NCI-H2029 treated with DMSO at 0.1 percent for 48 hours (cell line): ENCODE measurements at places on chromosomes 1 and 21.

GRCh38 chr1:8497210-8497819 is 179.4 kb downstream of the SLC45A1 start:
- DNase-seq = no peak

DNA sequence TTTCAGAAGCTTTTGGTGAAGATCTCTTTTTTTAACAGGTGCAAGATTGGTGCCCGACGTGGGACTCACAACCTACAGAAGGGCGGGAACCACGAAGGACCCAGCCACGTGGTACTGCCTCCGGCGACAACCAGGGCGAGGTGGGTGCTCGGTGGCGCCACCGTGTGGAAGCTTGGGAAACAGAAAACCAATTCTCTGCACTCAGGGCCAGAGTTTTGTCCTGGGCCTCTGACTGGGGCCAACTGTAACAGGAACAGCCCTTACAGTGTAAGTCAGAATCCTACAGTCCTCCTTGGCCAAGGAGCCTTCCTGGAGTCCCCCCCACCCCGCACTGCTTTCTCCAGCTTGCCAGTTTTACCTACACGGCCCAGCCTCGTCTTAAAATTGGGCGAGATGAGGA is 11.6 kb upstream of the S100A7A start:
- no peak for DNase-seq

DNA sequence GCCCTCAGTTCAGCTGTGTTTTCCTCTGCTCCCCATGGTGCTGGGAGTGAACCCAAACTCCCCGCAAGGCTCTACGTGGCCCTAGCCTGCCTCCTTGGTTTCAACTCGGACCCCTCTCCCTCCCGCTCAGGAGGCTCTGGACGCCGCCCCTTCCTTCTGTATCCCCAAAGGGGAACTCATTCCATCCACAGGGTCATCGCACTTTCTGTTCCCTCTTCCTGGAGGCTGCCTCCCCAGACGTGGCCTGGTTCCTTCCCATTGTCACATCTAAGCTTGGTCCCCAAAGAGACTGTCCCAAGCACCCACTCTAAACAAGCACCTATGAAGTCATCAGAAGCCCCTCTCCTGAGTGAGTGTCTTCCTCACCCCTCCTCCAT is 10.9 kb downstream of the KCNAB2 start:
- no peak for DNase-seq

DNA sequence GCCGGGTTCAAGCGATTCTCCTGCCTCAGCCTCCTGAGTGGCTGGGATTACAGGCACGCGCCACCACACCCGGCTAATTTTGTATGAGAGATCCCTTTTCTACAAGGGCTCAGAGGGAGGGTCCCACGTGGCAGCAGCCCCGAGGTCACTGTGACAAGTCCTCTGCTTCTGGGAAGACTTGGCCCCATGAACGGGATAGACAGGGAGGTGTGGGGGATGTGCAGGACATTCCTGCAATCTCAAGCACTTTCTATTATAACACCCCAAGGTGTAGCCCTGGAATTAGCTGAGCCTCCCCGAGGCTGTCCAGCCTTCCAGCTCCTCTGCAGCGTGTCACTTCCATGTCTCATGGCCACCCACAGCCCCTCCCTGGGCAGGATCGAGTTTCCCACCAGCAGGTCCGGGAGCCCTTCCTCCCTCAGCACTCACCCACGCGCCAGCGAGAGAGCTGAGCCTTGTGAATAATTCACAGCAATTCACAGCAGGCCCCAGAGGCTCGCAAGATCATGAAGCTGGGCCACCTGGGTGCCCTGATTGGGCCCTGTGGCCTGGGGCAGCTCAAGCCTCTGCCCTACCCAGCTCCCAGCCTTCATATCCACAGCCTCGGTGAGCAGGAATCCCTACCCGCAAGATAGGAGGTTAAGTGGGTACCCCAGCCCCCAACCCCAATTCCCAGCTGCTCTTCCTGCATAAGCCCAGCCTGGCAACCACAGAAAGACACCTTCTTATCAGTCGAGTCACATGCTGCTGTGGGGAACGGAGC is 22.8 kb upstream of the RNU1-4 start:
- no peak for DNase-seq

GRCh38 chr1:17067465-17068240 is 13.8 kb upstream of the SDHB start:
- no peak for DNase-seq

GRCh38 chr1:67114162-67114561 is 20.6 kb downstream of the C1orf141 start:
- no peak for DNase-seq

GRCh38 chr1:87279966-87280535 is 48.6 kb upstream of the LMO4 start:
- DNase-seq = no peak

DNA sequence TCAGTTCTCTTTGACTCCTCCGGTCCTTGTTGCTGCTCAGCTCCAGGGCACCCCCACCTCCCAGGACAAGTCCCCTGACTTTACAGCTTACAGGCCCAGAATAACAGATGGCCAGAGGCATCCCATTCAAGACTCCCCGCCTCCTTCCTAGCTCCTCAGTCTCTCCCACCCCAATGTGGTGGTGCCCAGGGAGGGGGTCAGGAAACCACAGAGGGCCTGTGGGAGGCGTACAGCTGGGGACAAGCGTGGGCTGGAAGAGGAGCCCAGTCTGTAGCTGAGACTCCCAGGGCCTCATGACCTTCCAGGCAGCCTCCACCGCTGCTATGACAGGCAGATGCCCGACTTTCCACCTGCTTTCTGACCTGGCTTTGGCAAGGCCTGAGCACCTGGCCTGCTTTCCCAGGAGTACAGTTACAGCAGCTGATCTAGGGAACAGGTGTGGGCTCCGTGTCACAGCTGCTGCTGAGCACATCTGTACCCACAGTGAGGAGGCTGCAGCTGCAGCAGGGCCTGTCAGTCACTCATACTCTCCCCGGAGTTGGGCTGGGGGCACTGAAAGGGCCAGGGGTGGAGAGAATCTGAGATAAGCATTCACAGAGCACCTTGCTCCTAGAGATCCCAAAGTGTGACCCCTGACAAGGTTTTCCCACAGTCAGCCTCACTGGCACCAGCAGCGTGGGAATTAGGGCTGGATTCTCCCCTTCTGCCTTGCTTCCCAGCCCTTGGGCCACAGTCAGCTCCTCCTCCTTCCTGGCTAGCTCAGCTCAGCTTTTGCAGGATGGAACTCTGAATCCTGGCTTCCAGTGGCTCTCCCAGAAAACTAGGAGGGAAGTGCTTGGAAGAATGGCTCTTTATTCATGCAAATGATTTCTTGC is 7.1 kb upstream of the NAV1 start:
- peak; percentile 14 for DNase-seq

GRCh38 chr1:217315346-217315745 is 315.5 kb downstream of the GPATCH2 start:
- no peak for DNase-seq

- peak; percentile 15 for DNase-seq
Measured at GRCh38 chr1:185733818-185734735, at the start of gene HMCN1. HMCN1 (plus strand) TSS chr1:185734391; CDS start chr1:185734780, 389 bp downstream.

DNA sequence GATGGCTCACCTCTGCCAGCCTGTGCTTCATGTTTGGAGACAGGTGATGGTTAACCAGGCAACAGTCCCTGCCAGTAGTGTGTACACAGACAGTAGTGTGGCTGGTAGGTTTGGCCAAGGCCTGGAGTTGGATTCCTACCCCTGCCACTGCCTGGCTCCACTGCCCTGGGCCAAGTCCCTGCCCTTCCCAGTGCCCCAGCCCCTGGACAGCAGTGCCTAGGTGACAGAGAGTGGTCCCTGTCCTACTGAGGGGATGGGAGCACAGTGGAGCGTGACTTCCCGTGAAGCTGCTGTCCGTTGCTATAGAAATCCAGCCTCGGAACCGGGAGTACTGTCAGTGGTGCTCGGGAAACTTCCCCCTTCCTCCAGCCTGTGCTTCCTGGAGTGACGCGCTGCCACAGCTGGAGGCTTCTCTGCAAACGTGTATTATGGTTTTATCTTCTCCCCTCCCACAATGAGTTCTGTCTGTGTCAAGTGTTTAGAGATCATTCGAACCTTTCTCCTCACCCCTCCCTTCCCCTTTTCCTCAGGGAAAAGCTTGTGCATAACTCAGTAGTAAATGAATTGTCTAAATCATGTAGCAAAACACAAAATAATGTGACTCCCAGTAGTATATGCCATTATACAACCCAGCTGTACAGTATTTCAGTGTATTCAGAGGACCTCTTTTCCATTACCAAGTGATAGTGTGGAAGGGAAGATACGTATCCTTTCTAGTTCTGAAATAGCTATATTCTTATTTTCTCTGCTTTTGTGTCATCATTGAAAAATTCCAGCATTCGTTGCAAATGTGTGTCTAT is 73.4 kb downstream of the GALNT2 start:
- peak; percentile 14 for DNase-seq

GRCh38 chr1:192737306-192737705 is 71.5 kb upstream of the RGS2 start:
- DNase-seq = no peak

GRCh38 chr1:160739098-160739511 is at the start of gene SLAMF7:
SLAMF7 (plus strand) TSS chr1:160739247; CDS start chr1:160739302, 55 bp downstream.
- DNase-seq = no peak

- DNase-seq = no peak
Measured at GRCh38 chr1:200150721-200151120, 123.2 kb downstream of the NR5A2 start.

GRCh38 chr21:37437376-37438080 is 71.0 kb downstream of the DYRK1A start:
- DNase-seq = no peak

- no peak for DNase-seq
Measured at GRCh38 chr1:156898161-156898566, 4.6 kb downstream of the PEAR1 start.

GRCh38 chr1:235758931-235759330 is 107.8 kb downstream of the LYST start:
- peak; percentile 49 for DNase-seq

- DNase-seq = no peak
Measured at GRCh38 chr1:209769171-209769904, 13.5 kb downstream of the TRAF3IP3 start.

DNA sequence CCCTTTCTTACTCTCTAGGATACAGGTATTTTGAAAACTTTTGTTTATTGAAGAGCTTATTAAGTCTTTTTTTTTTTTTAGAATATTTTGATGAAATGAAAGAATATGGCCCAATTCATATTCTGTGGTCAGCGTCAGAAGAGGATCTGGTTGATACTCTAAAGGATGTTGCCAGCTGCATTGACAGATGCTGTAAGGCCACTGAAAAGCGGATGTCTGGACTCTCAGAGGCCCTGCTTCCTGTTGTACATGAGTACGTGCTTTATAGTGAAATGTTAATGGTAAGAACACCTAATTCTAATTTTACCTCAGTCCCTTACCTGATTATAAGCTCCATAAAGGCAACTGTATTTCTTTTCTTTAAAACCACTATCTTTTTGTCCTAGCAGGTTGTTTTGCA is 37.1 kb downstream of the SNX7 start:
- no peak for DNase-seq

- peak; percentile 36 for DNase-seq
Measured at GRCh38 chr1:9865724-9866123, 42.0 kb upstream of the CLSTN1 start.

GRCh38 chr1:243731301-243731891 is 118.6 kb downstream of the AKT3 start:
- peak; percentile 66 for DNase-seq

GRCh38 chr1:79551321-79551720 is 544.8 kb upstream of the ADGRL4 start:
- no peak for DNase-seq

DNA sequence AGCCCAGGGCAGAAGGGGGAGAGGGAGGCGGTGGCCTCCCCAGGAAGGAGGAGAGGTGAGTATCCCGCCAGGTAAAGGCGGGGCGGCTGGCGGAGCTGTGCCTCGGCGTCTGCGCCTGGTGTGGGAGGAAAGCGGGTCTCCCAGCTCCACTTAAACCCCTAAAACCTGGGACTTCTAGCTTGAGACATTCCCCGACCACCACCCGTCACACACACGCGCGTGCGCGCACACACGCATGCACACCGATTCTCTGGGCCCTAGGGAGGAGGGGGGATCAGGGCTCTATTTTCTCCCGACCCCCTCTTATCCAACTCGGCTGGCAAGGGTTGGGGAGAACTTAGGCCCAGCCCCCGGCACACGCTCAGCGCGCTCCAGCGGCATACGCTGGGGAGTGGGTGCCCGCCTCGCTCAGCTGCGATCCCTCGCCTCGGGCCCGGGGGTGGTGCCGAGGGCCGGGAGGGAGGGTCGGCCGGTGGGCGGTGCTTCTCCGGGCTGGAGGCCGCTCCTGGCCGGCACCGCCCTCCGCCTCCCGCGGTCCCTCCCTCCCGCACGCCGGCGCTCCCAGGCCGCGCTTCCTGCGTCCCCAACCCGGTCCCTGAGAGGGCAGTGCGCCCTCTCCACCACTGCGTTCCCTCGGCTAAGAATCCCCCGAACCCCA is at the start of gene TMEM51:
Gene TMEM51 (plus strand): TSS at position 564 of the 658 bp plus-strand sequence. CDS start 61,341 bp downstream, outside the sequence.
- DNase-seq = no peak

- no peak for DNase-seq
Measured at GRCh38 chr1:74426208-74426937, 86.0 kb downstream of the LRRC53 start.

- no peak for DNase-seq
Measured at GRCh38 chr1:203558064-203558760, 64.3 kb downstream of the OPTC start.

DNA sequence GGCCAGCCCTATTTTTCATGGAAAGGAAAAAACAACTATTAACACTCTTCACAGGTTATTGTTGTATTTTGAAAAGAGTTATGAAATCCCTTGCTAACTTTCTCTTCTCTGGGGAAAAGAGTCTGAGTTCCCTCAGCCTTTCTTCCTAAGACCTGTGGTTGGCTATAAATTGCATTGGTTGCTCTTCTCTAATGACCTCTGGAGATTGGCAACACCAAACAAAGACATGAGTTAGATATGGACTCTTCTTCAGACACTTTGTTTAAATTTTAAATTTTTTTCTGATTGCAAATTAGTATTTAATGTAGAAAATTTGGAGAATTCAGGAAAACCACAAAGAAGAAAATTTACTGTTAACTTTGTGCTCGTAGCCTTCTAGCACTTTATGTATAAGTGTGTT is 275.7 kb downstream of the PBX1 start:
- DNase-seq = no peak

GRCh38 chr1:241470908-241471590 is 48.5 kb downstream of the FH start:
- DNase-seq = no peak

- peak; percentile 97 for DNase-seq
Measured at GRCh38 chr1:145985502-145986439, 10.6 kb downstream of the TXNIP start.

DNA sequence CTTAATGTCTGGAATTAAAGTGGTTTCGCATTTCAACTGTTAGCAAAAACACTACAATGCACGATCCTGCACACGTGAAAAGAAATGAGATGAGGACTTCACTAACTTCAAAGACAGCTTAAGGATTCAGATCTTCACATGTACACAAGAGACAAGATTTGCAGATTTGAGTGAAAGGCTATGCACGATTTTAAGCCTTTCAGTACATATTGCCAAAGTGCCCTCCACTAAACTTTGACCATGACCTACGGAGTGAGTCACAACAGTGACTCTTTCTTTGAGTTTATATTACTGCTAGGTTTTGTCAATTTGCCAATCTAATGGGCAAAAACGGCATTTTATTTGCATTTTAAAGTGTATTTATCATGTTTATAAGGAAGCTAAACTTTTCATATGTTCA is 41.2 kb upstream of the CR1L start:
- DNase-seq = no peak
